ENCODE measurements at places on chromosomes 5 and 9.

DNA sequence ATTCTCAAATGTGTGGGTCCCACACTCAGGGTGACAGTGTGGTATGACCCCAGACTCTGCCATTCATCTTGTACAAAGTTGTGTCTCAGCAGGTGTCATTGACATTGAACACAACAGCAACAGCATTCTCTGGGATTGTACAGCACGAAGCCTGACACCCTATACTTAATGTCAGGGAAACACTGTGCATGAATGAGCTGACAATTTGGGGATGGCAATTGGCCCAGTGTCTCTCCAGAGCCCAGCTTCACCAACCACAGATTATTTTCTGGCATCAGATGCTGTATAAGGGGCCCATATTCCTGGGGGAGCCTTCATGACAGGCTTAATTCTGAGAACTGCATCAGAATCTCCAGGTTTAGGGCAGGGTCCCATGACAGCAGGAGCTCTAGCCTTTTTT lies 143.2 kb downstream of the GCNT1 start:
- no peak for DNase-seq

- DNase-seq = no peak
Observed at GRCh38 chr5:125756456-125756855, 666.8 kb upstream of the GRAMD2B start.

- no peak for DNase-seq
Observed at GRCh38 chr9:98107926-98108325, 11.1 kb downstream of the TRIM14 start.

DNA sequence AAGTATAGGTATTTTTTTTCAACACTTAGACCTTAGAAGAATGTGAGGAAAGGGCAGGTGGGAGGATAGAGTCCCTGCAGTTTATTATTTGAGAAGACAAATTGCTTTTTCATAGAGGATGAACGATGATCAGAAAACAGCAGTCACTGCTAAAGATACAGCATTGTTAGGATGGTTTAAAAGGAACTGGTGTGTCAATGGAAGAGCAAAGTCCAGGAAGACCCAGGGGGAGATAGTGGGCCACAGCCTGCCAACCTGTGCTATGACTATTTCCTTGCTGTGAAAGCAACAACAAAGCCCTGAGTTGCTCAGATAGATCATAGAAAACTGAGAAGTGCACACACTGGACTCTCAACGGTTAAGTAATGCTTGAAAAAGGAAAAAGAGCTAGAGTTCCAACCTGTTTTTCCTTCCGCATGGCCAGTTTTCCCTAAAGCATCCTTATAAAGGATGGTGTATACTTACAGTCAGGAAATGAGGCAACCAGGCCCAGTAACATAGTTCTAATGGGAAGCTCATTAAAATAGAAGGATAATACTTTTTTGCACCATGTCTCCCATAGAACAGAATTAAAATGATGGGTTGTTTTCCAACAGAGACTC lies 153.8 kb downstream of the CEMIP2 start:
- DNase-seq = no peak

GRCh38 chr9:27353474-27354229 lies 56.7 kb upstream of the EQTN start:
- DNase-seq = no peak

GRCh38 chr5:154446195-154447088 lies 645 bp downstream of the SAP30L start:
- peak; percentile 14 for DNase-seq

GRCh38 chr5:56951126-56951945 lies 587 bp downstream of the MIER3 start:
- DNase-seq = peak; percentile 1

DNA sequence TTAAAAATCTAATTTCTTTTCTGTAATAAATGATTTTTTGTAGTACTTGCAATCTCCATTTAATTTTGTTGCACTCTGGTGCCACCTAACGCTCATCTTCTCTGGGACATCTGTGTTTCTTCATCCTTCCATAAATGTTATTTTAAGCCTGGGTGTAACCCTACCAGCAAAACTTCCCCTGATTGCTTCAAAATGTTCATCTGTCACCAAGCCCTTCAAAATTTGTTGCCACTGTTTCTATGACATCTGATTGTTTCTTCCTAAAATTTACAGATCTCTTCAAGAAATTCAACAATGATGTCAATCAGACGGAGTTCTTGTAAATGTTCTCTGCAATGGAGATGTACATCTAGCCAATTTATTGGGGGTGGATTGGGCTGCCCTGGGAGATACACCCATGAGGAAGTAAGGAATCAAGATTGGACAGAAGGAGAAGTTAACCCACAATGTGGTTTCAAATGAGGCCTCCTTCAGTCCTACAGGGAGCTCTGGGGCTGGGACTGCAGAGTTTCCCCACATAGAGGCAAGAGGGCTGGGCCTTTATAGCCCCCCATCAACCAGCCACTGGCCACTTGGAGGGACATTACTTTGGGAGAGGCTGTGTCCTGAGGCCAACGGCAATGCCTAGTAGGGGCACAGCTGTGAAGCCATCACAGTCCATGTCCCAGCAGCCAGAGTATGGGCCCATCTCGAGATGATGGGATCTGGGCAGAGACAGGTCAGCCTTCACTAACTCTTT lies 23.3 kb downstream of the MCTP1 start:
- no peak for DNase-seq

DNA sequence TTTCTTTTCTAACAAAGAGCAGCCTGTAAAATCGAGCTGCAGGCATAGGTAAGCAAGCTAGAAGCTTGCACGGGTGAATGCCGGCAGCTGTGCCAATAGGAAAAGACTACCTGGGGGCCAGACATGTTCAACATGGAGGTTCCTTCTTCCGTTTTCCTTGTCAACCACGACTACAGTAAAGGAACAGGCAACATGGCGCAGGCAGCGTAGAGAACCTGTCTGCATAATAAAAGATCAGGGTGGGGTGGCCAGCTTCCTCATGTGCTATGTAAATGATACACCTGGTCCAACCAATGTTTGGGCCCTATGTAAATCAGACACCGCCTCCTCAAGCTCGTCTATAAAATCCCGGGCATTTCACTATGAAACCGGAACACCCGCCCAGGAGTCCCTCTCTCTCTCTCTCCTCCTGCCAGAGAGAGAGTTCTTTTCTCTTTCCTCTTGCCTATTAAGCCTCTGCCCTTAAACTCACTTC lies 103.8 kb upstream of the LIFR start:
- DNase-seq = no peak

- DNase-seq = no peak
Observed at GRCh38 chr9:28320616-28321015, 747.3 kb upstream of the C9orf72 start.

- no peak for DNase-seq
Observed at GRCh38 chr9:29322240-29322639, 1749.0 kb upstream of the C9orf72 start.

DNA sequence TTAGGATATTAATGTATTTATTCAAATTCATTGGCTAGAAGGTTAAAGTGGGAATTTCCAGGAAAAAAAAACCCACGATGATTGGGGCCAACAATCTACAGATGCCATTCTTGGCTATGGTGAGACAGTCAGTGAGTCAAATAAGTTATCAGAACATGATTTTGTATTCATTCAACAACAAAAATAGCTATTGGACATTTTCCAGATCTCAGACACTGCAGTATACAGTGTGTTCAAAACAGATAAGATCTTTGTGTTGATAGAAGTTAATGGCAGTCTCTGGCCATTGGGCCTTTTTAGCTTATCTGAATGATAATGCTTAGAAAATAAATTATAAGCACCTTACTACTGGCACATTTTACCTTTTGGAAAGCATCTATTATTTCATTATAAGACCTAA lies 547.7 kb downstream of the MAT2B start:
- DNase-seq = no peak

- DNase-seq = no peak
Observed at GRCh38 chr9:136784249-136784996, 6.7 kb upstream of the TMEM141 start.

GRCh38 chr5:170265522-170265921 lies 32.1 kb downstream of the LCP2 start:
- no peak for DNase-seq

DNA sequence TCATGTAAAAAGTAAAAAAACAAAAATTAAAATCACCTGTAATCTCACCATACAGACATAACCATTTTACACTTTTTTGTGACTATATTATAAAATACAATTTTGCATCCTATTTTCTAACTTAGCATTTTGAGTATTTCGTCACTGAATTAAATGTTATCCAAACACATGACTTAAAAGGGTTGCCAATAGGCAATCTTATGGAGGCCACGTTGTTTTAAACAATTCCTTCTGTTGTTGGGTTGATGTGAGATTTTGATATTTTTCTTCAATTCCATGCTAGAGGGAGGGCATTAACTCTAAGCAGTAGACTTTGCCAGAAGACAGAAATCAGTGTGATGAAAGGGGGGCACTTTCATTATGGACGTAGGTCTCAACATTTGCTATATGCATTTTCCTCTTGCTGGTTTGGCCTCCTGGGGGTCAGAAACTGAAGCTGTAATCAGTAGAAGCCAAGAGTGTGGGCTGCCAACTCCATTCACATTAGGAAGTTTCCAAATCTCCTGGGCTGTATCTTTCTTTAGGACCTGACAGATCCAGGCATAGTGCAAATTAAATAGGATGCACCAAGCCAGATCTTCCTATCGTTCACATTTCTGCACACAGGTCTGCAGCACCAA lies 614.2 kb upstream of the CLINT1 start:
- DNase-seq = no peak

DNA sequence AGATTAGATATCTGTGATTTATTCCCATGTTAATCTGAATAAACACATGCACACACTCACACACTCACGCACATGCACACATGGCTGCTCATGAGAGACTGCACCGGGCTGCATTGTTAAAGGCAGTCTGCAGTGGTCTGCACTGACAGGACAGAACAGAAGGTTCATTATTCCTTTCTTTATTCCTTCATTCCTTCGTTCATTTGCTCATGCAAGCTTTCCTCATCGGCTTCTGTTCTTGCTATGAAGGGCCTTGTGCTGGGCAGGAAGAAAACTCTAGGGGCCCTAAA lies 41.4 kb upstream of the FSTL4 start:
- DNase-seq = no peak

- no peak for DNase-seq
Observed at GRCh38 chr9:98241357-98242300, 13.8 kb downstream of the TBC1D2 start.

DNA sequence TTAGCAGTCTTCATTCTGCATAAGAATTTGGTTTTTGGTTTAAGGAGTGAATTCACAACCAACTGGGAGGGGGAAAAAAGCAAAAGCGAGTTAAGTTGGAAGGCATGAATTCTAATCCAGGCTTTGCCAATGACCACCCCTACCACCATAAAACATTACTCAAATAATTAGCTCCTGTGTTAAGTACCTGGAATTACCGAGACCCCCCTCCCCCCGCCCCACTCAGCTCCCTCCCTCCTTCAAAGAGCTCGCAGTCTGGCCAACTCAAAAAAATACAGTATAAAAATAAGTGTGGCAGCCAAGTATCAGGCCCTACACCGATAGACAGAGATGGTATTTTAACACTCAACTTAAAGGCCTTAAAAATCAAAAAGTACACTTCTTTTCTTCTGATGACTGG lies 492 bp downstream of the ATG12 start:
- no peak for DNase-seq

DNA sequence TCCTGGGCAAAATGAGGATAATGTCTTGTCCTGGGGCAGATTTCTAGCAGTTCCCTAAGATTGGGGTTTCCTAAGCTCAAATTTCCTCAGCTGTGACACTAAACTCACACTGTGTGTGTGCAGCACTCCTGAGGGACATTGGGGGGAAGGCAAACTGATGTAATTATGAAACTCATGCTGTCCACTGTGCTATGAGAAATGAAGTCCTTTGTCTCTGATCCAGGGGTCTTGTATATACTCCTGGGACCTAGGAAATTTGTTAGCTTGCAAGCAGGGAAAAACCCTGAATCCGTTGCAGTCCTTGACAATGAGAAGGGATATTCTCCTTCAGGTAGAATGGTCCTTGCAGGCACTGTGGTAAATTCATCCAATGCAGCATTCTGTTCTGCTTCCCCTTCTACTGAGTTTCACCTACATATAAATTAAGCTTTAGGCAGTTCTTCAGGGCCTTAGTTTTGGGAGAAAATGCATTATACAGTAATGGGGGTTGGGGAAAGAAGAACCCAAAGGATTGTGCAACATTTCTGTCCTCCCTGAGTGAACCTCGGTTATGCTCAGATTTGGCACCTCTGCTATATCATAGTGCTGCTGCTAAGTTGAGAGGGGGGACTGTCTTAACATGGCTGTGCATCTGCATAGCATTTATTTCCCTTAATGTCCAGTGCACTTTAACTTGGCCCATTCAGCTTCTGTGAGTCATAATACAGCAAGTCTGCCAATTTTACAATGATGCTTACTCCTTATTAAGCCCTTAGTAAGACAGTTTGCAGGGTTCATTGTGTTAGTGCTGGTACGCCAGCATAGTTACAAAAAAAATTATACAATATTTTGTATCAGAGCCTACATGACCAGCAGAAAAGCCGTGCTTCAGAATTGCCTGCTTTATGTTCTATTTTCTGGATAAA lies 80.2 kb downstream of the PJA2 start:
- DNase-seq = no peak

DNA sequence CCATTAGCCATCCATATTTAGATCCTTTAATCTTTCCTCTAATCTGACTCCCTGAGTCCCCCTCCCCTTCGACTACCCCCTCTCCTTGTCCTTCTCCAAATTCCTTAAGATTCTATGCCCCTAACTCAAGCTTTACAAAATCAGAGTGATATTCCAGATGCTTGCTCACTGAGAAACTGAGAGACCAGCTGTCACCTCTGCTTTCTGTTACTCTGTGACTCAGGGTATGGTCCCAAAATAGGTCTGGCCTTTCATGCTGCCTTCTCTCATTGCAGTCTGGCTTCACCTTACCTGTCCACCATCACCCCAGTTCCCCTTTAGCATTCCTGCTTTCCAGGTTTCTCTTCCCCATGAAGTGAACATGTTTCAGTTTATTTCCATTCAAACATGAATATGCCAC lies 383.3 kb upstream of the SLC30A5 start:
- DNase-seq = no peak

DNA sequence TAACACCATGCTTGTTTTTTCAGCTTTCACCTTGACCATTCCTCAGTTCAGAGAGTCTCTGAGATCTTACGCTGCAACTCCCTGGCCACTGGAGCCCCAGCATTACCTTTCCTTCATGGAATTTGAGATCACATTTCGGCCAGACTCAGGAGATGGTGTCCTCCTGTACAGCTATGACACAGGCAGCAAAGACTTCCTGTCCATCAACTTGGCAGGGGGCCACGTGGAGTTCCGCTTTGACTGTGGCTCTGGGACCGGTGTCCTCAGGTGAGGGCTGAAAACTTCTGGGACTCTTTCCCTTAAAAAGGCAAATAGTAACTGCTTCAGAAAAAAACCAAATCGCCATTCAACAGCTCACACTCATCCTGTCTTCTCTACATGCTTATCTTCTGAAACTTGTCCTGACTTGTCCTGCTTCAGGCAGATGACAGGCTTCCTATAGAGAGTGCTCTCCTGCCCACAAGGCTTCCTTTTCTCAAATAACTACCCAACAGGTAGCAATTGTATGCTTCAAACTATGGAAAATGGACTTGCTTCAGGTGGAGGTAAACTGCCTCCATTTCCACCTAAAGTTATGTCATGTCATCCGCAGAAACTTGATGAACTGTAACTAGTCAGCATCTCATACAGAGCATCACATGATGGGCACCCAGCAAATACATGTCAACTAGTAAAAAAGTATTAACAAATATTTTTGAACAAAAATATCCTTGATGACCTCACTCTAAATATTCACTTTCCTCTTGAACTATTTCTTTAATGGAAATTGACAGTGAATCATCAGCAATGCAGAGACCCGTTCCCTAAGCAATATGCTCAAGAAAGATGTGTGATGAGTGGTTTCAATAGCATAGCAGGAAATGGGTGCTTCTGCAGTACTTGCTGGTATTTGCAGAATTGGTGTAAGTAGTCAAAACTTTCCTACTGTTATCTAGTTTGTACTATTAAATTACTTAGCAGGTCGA lies 129.2 kb downstream of the LIFR start:
- no peak for DNase-seq

Data from activated CD8-positive, alpha-beta memory T cell treated with anti-CD3 and anti-CD28 coated beads for 1 hour (primary cell).